ENCODE measurements at places on chromosomes 7 and 10.
A peak's percentile ranks its signal among the peaks of the same experiment; 100 is the strongest.

- no peak for DNase-seq
Observed at GRCh38 chr7:20862554-20862953, 75.9 kb upstream of the SP8 start.

DNA sequence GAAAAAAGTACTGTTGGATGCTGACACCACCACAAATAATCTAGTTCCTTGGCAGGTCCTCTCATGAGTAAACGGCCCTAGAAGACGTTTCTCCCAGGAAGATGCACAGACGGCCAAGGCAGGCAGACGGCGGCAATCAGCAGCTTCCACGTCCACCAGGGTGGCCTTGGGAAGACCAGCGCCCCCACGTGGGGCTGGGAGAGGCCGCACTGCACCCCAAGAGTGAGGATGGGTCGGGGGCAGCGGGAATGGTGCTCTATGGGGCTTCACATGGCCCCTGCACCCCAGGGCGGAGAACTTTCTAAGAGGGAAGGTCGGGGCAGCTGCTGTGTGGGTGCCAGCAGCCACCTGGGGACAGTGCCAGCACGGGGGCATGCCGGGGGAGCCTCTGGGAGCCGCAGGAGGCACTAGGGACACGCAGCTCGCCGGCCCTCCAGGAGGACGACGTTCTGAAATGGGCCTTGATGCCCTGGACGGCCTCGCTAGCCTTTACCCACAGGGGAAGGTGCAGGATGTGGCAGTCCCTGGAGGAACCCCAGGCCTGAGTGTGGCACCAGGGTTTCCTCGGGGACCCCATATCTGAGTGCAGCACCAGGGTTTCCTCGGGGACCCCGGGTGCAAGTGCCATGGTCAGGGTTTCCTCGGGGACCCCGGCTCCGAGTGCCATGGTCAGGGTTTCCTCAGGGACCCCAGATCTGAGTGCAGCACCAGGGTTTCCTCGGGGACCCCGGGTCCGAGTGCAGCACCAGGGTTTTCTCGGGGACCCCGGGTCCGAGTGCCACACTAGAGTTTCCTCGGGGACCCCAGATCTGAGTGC, 539.9 kb downstream of the DNAJB6 start:
- no peak for DNase-seq

DNA sequence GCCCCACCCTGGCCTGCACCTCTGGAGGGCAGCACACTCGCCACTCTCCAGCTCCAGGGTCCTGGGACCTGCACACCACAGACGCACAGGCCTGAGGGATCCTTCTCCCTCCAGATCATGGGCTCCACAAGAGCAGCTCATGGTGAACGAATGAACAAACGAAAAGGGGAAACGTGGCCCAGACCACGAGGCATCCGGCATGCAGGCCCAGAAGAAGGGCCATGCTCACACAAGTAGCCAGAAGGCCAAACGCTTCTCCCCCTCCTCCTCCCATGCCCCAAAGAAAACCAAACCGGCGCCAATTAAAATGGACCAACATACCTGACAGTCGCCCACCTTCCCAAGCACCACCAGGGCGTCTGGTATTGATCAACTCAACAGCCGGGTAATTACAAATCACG, 30.4 kb downstream of the MAD1L1 start:
- no peak for DNase-seq

GRCh38 chr7:20514364-20514763, 101.1 kb upstream of the ABCB5 start:
- DNase-seq = no peak

- no peak for DNase-seq
Observed at GRCh38 chr10:119614686-119615085, 17.9 kb upstream of the TIAL1 start.

DNA sequence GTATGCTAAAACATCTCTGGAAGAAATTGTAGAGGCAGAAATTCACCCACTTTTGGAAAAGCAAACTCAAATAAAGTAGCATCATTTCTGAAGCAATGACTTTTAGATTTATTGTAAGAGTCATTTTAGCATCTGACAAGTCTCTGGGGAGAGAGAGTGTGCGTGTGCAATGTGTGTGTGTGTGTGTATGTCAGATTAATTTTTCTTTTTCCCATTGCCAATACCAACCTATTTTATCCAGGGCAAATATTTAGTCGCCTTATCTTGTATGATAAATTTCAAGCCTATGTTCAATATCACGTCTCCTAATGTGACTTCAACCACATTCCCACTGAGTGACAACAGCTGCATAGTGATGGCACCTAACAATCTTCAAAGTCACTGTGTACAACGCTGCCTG, 101.7 kb downstream of the NEBL start:
- DNase-seq = no peak

- peak; percentile 74 for DNase-seq
Observed at GRCh38 chr10:132294561-132295318, 13.0 kb downstream of the STK32C start.

DNA sequence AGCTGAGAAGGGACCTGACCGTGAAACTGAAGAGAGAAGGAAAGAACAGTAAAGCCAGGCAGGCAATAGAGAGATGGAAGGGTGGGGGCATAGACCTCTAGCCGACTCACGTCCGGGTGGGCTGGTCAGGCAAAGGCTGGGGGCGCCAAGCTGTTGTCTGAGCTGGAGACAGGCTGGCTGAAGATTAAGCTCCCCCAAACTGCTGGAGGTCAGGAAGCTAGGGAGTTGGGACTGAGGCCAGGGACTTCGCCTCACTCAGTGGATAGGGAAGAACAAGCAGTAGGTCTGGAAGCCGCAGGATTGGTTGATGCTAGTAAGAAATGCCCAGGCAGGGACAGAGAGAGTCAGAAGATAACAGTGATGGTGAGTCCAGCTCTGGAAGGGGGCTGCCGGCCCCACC, 5.3 kb downstream of the PITX3 start:
- DNase-seq = no peak

GRCh38 chr7:119964788-119965542, 308.0 kb upstream of the KCND2 start:
- no peak for DNase-seq

DNA sequence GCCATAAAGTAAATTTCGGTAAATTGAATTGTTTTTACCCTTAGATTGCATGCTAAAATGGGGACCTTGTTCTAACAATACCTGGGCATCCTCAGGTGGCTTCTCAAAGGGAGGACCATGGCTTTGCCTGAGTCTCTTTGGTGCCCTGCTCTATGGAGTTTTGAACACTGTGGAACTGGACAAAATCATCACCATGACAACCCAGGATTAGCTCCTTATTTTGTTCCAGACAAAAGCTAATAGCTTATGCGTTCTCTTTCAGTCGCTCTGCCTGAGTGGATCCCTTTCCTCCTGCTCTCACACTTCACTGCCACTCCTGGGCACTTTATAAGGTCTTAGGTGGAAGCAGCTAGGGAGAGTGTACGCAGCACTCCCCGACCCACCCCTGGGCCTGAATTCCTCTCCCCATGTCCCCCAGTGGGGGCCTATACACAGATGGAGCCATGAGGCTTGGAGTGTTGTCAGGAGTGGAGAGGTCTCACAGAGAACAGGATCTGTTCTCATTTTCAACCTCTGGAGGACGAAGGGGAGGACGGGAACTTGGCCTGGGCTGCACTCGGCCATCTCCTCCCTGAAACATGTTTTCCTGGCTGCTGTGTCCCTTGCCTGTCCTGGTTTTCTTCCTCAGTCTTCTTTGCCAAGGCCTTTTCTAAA, 19.0 kb downstream of the ADCYAP1R1 start:
- DNase-seq = no peak

DNA sequence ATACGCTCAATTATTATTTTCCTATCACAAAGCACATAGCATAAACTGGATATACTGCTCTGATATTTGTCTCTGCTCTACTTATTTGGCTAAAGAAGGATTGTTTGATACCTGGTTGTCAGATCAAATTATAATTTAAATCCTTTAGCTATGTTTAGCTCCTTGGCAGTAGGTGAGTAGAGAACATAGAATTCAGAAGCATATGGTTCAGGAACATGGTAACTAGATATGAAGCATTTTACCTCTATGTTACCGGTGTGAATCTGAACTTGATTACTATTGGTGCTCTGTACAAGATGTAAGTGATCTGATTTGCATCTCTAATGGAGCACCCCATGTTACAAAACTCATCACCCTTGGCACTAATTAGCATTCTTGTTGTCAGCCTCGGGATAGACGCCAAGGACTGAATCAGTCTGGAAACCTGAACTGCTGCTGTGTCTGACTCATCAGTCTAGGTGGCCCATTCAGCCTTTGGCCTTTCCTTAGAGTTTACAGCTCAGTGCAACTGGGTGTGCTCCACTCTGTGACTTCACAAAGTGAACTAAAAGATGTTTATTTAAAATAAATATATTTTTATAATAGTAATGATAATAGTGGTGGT, 12.3 kb upstream of the MYPN start:
- peak; percentile 90 for DNase-seq

- DNase-seq = no peak
Observed at GRCh38 chr7:29091715-29092114, 54.6 kb downstream of the CPVL start.

DNA sequence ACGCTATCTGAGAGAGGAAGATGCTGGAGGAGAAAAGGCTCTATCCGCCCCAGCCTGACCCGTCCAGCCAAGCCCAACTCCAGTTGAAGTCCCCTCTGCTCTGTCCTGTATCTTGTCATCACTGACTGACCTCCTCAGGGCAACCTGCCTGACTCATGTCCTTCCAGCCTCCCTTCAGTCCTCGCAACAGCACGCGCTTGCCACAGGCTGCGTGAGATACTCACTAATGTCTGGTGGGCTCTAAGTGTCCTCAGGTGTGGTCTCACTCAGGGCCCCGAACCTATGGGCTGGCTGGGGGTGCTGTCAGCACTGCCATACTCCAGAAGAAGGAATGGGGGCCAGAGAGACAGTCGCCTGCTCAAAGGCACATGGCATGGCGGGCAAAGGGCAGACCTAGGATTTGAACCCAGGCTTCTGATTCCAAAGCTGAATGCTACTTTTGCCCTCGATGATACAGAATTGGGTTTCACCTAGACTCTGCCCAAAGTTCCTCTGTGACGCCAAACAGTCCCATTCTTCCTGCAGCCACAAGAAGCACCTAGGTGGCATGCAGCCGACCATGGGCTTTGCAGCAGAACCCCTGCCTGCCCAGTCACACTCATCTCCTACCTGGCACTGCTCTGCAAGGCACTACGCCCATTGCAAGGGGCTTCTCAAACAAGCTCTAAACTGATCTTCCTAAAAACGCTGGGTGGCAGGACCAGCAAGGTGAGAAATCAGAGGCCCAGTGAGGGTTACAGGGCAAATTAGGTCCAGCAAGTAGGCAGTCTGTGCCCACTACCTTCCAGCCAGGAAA, 8.5 kb downstream of the FAM53B start:
- peak; percentile 53 for DNase-seq

- DNase-seq = no peak
Observed at GRCh38 chr7:104803931-104804330, 210.1 kb upstream of the KMT2E start.

DNA sequence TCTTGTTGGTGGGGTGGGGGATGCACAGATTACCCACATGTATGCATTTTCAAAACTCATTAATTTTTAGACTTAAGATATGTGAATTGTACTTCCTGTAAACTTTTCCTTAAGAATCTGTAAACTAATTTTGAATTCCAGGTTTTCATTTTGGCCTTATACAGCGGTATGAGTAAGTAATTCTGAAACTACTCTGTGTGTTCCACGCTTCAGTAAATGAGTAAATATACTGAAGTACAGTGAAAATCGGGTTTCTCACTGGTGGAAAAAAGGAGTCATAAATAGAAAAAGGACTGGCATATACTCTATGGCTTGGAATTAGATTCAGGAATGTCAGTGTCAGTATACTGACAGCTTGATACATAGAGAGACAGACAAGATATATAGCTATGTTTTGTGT, 72.8 kb downstream of the CTTNBP2 start:
- no peak for DNase-seq

DNA sequence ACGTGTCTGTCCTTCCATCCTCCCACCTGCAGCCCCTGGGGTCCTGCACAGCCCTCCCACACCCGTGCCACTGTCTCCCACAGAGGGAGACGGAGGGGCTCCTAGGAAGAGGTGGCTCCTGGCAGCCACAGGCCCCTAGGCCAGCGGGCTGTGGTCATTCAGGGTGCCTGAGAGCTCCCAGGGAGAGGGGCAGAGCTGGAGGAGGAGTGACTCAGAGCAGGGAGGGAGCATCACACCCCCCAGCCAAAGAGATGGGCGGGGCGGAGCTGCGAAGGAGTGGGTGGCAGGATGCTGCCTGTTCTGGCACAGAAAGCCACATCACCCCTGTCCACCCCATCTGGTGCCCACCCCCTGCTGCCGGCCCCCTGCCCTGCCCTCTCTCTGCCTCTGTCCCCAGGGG, 50.5 kb downstream of the STK32C start:
- no peak for DNase-seq

- DNase-seq = no peak
Observed at GRCh38 chr10:28202941-28203352, 99.9 kb downstream of the MPP7 start.

DNA sequence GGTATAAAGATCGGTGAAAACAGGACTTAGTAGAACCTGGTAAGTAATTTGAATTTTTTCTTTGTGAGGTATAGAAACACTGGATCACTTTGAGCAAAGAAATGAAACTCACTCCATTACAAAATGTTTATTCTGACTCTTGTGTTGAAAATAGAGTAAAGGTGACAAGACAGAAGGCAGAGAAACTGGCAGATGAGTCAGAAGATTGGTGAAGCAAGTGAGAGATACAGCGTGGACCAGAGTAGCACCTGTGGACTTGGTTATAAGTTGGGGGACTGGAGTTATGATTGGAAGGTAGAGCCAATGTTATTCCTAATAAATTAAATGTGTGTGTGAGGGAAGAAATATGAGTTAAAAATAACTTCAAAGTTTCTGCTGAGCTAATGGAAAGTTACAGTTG, 620.9 kb downstream of the ZWINT start:
- DNase-seq = no peak

DNA sequence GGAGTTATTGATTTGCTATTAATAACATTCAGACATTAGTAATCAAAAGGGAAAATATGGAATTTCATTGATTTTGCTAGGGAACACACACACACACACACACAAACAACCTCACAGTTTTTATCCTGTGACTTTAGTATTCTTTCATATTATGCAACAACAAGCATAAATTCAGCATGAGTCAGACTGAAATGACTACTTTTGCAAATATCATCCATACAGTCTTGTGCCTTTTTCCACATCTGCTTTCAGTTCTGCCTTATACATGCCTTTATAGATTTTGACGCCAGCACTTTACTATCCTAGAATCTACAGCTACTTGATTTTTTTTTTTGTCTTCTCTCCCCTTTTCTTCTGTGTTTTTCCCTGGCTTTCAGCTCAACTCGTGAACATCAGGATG, 975.8 kb upstream of the LRRTM3 start:
- DNase-seq = no peak

DNA sequence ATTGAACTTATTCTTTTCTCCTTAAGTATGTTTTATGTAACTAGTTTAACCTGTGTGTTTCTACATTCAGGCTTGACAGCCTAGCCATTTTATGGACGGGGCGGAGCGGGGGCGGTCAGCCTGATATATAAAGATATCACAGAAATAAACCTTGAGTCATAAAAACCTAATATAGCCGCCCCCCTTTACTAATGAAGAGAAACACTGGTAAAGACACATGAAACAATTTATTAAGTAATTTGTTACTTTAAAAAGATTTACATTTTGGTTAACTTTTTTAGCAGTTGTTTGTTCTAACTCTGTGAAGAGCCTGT, 84.0 kb downstream of the MAPK8 start:
- DNase-seq = no peak

Measured in islet precursor cell (in vitro differentiated cells).